ENCODE measurements at places on chromosomes 4 and X. TPM values are rescaled to one million over a fixed set of nuclear protein-coding genes. Genes with fewer than 3 reads are reported as not detected.

MUC7 gene
- not detected for total RNA-seq

DNA sequence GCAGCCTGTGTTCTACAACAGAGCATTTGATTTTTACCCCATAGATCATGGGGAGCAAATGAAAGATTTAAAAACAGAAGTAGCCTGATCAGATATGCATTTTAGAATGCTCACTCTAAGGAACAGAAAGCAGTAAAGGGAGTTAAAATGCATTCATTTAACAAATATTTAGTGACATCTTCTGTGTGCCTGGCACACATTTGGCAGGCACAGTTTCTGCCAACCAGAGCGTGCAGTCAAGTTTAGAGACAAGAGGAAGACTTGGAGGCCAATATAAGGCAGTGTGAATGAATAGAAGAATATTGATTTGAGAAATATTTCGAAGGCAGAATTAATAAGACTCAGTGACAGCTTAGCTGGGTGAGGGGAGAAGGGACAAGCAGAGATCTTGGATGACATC lies 210.1 kb downstream of the KDR start:
- no peak for DNase-seq

ASMT gene
- total RNA-seq: not detected

EOLA1 gene
- 12.2 TPM for total RNA-seq

GRCh38 chrX:135649561-135649960 lies 63.9 kb upstream of the CT45A1 start:
- no peak for DNase-seq

DNA sequence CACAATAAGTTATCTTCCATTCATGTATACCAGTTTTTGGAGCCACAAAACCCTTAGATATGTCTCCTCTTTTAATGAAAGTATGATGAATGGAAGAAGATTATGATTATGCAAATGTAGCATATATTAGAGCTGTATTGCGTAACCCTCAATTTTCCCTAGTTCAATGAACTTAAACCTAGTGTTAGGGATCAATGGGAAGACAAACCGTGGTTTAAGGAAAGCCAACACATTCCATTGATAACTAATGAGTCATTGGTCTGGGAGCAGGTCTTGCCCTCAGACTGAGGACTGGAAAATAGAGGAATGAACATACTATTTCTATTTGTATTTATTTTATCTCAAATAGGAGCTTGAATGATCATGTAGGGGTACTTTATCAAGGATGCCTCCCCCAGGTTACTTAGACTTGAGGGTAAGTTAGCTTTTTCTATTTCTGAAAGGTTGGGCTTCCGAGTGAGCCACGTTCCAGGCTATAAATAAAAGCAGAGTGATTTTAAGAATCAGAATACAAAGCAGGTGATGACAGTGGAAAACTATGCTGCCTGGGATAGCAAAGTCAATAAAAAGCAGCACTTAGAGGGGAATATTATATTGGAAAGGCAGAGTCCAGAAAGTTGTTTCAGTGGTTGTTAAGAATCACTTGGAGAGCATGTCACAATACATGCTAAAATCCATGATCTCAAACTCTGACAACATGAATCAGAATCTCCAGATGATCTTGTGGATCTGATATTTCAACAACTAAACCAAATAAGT lies 356.0 kb downstream of the ADAM29 start:
- DNase-seq: peak; percentile 2

HDAC8 gene
- total RNA-seq: 25.8 TPM

GRCh38 chrX:47245156-47245555 lies 12.3 kb downstream of the USP11 start:
- no peak for DNase-seq

GRCh38 chr4:167885872-167886271 lies 206.5 kb upstream of the ANXA10 start:
- no peak for DNase-seq

DNA sequence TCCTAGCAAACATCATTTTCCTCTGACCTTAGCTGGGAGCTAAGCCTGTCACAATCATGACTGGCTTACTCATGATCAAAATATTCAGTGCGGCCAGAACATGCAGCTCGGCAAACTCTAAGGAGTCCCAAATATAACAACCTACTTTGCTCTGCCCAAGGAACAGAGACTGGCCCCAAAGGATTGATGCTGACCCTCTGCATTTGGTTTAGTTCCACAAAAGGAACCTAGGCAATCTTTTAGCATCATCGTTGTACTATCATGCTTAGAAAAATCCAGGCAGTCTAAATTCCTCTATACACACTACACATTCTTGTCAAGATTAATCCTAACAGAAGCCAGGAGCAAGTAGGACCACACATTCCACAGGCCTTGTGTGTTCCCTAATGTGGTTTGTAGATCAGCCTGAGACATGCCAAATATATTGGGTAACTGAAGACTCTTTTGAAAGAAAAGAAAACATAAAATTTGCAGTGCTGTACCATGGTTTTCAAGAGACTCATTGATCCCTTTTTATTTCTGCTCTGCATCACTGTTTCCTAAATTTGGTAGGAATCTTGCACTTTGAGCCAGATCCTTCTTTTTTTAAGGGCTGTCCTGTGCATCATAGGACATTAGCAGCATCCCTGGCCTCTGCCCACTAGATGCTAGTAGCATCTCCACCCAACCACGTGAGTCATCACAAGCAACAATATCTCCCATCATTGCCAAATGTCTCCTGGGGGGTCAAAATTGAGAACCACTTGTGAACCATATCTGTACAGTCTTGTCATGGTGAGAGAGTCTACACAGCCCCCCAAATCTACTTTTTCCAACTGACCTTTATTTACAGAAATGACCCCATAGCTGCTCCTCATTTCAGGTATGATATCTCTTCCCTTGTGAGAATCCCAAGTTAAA lies 17.6 kb upstream of the CC2D2A start:
- DNase-seq: peak; percentile 89

MID1IP1 gene
- 52.7 TPM for total RNA-seq

RRAGB gene
- total RNA-seq: 23.5 TPM

GRCh38 chr4:164304861-164305260 lies 449.1 kb upstream of the SMIM31 start:
- no peak for DNase-seq

DNA sequence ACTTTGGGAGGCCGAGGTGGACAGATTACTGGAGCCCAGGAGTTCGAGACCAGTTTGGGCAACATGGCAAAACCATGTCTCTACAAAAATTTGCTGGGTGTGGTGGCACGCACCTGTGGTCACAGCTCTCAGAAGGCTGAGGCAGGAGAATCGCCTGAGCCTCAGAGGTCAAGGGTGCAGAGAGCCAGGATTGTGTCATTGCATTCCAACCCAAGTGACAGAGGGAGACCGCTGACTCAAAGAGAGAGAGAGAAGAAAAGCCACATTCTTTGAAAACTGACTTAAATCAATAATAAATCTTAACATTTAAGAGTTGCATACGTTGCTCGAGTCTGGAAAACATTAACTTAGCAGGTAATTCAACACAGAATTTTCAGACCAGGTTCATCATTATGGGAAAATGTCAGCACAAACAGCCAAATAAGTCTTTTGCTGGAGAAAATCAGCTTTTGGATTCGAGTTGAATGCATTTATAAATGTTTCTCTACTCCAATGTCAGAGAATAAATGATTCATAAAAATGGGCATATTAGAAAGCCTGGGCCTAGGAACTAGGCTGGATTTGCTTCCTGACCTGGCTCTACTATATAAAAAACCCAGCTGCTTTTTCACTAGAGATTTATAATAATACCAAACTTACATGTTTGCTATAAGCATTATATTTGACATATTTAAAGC lies 68.3 kb upstream of the RBPJ start:
- DNase-seq: no peak
